H1 (cell line): ENCODE measurements at places on chromosomes 12 and 14. TPM values are rescaled to one million over a fixed set of nuclear protein-coding genes. Genes with fewer than 3 reads are reported as not detected.

DNA sequence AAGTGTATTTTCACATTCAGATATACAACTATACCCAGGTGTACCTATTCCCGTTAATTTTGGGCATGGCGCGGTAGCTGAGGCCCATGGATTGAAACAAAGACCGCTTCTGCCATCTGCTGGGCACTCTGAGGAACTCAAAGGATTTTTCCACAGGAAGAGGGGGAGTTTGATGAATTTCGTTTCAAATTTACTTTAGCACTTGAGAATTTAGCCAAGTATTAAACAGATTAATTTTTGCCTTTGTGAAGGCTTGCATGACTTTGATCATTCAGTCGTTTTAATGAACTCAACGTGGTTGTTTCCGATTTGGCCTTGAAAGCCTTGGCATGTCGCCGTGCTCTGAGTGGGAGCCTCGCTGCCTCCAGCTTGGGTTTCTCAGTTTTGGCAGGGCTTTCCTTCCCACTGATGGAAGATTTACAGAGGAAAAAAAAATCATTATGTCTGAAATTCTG, 153.2 kb upstream of the DDHD1 start:
- H3K4me1 ChIP-seq: no peaks in the 10 kb centered on the region
- H3K36me3 ChIP-seq: no peaks in the 10 kb centered on the region
- H3K4me3 ChIP-seq: no peak overlapping the region
- peak; percentile 7 for DNase-seq
- no peaks in the 10 kb centered on the region for H3K27me3 ChIP-seq

The SIX4 gene
- total RNA-seq: 37.7 and 38.9 TPM in 2 replicates

- H3K27me3 ChIP-seq: no peaks in the 10 kb centered on the region
- H3K36me3 ChIP-seq: no peaks in the 10 kb centered on the region
- no peak overlapping the region for H3K4me3 ChIP-seq
- no peak overlapping the region for H3K27ac ChIP-seq
- no peak for DNase-seq
- no peaks in the 10 kb centered on the region; the same call in 1 of the 2 replicates for H3K4me1 ChIP-seq
Measured at GRCh38 chr12:95709152-95709551, 81.4 kb downstream of the NTN4 start.

- no peak for DNase-seq
- no peak overlapping the region for H3K27ac ChIP-seq
- H3K4me1 ChIP-seq: no peaks in the 10 kb centered on the region
- H3K36me3 ChIP-seq: no peaks in the 10 kb centered on the region
- H3K4me3 ChIP-seq: no peak overlapping the region
- no peaks in the 10 kb centered on the region for H3K27me3 ChIP-seq
Measured at GRCh38 chr12:111010061-111010460, 89.7 kb upstream of the MYL2 start.

- H3K4me1 ChIP-seq: peaks cover 3% of the 10 kb centered on the region
- H3K36me3 ChIP-seq: no peaks in the 10 kb centered on the region
- H3K4me3 ChIP-seq: no peak overlapping the region
- H3K27ac ChIP-seq: no peak overlapping the region
- DNase-seq: no peak
Measured at GRCh38 chr12:24200010-24200409, 250.5 kb upstream of the SOX5 start.

GRCh38 chr12:93419388-93420034, 22.2 kb downstream of the UBE2N start:
- no peaks in the 10 kb centered on the region for H3K36me3 ChIP-seq
- no peak overlapping the region for H3K27ac ChIP-seq
- no peaks in the 10 kb centered on the region for H3K27me3 ChIP-seq
- H3K4me3 ChIP-seq: no peak overlapping the region

DNA sequence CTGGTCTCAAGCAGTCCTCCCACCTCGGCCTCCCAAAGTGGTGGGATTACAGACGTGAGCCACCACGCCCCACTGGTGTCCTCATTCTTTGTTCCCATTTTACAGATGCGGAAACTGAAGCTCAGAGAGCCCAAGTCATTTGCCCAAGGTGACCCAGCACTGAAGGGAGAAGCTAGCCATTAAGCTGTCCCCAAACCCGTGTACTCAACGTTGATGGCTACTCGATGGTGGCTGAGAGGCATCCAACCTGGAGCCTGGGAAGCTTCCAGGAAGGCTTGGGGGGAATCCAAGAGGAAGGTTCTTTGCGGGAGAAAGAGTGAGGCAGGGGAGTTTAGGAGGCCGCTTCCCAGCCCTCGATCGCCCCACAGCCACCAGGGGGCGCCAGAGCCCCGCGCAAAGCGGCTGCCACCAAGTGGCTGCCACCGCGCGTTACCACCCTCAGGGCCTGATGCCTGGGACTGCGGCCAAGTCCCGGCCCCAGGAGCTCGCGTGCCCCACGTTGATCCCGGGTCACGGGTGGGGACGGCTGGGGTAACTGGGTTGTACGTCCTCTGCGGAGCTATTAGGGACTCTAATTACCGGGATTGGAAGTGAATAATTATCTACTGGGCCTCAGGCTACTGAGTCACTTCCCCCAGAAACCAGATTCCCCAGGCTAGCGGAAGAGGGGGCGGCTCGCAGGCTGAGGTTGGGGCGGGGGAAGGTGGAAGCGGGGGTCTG, 8.8 kb upstream of the SH2B3 start:
- H3K4me3 ChIP-seq: no peak overlapping the region
- no peaks in the 10 kb centered on the region for H3K36me3 ChIP-seq
- H3K4me1 ChIP-seq: no peaks in the 10 kb centered on the region

- no peaks in the 10 kb centered on the region for H3K36me3 ChIP-seq
- H3K4me3 ChIP-seq: no peak overlapping the region
- DNase-seq: no peak
- no peaks in the 10 kb centered on the region for H3K4me1 ChIP-seq
- H3K27ac ChIP-seq: no peak overlapping the region
Measured at GRCh38 chr12:57040211-57040610, 9.7 kb downstream of the MYO1A start.

The FAM181A gene
- not detected in 2 replicates for total RNA-seq

The CIROP gene
- total RNA-seq: not detected in 2 replicates

DNA sequence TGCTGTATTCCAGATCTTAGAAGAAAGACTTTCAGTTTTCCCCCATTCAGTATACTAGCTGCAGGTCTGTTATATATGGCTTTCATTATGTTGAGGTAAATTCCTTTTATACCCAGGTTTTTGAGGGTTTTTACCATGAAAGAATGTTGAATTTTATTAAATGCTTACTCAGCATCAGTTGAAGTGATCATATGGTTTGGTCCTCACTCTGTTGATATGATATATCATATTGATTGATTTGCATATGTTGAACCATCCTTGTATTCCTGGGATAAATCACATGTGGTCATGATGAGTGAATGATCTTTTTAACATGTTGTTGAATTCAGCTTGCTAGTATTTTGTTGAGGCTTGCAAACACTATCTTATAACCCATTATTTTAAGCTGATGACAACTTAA, 96.7 kb downstream of the TRMT5 start:
- DNase-seq: no peak
- no peak overlapping the region for H3K4me3 ChIP-seq
- no peaks in the 10 kb centered on the region for H3K27me3 ChIP-seq
- H3K4me1 ChIP-seq: no peaks in the 10 kb centered on the region
- H3K36me3 ChIP-seq: peaks cover 3% of the 10 kb centered on the region; the same call in 1 of the 2 replicates

The LRRC10 gene
- not detected in 2 replicates for total RNA-seq

- no peak overlapping the region for H3K27ac ChIP-seq
- H3K27me3 ChIP-seq: no peaks in the 10 kb centered on the region
- H3K36me3 ChIP-seq: no peaks in the 10 kb centered on the region
- no peak for DNase-seq
- H3K4me3 ChIP-seq: no peak overlapping the region
- H3K4me1 ChIP-seq: no peaks in the 10 kb centered on the region
Measured at GRCh38 chr14:102164241-102164641, 24.5 kb downstream of the WDR20 start.

DNA sequence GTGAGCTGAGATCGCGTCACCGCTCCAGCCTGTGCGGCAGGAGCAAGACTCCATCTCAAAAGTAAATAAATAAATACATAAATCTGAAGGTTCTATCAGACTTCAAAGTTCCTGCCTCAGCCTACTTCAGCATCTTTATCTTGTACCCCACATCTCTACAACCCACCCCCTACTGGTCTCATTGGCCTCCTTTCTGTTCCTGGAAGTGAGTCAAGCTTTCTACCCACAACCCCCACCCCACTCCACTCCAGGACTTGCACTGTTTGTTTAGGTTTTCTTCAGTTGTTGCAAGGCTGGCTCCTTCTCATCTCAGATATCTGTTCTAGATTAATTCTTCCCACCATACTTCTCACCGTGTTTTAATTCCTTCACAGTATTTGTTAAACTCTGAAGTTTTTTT, 714 bp upstream of the PSMC6 start:
- peak overlapping the region; percentile 85; the same call in 1 of the 2 replicates for H3K4me3 ChIP-seq
- H3K36me3 ChIP-seq: no peaks in the 10 kb centered on the region; the same call in 1 of the 2 replicates
- no peak for DNase-seq
- no peaks in the 10 kb centered on the region for H3K4me1 ChIP-seq
- H3K27me3 ChIP-seq: no peaks in the 10 kb centered on the region

GRCh38 chr12:18752280-18752920, 14.5 kb downstream of the CAPZA3 start:
- H3K27ac ChIP-seq: peak overlapping the region; percentile 43; the same call in 1 of the 2 replicates
- no peak overlapping the region for H3K4me3 ChIP-seq
- no peak for DNase-seq
- no peaks in the 10 kb centered on the region for H3K27me3 ChIP-seq
- peaks cover 14% of the 10 kb centered on the region for H3K4me1 ChIP-seq

DNA sequence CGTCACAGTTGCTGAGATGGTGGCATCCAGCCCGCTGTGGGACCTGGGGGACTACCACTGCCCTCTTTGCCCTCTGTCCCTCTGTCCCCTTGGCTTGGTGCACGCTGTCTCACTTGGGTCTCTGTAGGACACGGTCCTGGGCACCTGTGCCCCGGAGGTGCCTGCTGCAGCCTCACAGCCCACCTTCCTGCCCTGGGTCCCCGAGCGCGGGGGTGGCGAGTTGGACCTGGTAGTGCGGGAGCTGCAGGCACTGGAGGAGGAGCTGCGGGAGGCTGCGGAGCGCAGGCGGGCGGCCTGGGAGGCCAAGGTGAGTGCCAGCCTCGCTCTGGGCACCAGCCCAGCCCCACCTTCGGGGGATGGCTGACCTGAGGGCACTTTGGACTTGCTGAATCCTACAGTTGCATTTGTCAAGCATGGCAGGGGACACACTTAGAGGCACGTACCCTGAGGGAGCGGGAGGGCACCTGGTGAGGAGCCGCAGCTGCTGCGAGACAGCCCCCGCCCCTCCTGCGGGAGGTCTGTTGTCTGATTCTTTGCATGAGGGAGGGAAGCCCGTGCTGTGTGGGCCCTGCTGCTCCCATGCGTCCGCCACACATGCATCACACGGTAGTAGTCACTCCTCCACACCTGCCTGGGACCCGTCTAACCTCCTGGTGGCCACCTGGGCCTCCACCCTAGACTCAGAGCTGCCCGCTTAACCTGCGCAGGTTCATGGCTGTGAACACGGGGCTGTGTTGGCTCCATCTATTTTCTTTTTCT, 6.8 kb downstream of the TEDC1 start:
- H3K27me3 ChIP-seq: no peaks in the 10 kb centered on the region
- no peak overlapping the region for H3K27ac ChIP-seq
- H3K4me3 ChIP-seq: no peak overlapping the region
- peaks cover 3% of the 10 kb centered on the region for H3K4me1 ChIP-seq

DNA sequence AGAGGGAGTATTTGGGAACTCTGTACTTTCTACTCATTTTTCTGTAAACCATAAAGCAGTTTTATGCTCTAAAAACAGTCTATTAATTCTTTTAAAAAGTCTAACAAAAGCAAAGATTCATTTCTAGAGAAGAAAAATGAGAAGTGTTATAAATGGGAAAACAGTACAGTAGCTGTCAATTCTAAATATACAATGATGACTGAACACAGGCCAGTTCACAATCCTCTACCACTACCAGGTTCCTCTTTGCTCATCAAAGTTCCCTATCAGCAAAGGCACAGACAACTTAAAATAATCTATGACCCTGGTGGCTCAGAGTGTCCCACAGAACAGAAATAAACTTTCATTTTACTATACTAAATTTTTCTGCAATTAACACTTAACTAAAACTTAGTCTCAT, 12.5 kb downstream of the NAA25 start:
- H3K36me3 ChIP-seq: peaks cover 16% of the 10 kb centered on the region; the same call in 1 of the 2 replicates
- H3K27me3 ChIP-seq: no peaks in the 10 kb centered on the region
- H3K4me1 ChIP-seq: no peaks in the 10 kb centered on the region

The EPYC gene
- total RNA-seq: not detected in 2 replicates

- no peaks in the 10 kb centered on the region for H3K27me3 ChIP-seq
- H3K4me1 ChIP-seq: no peaks in the 10 kb centered on the region
- H3K36me3 ChIP-seq: no peaks in the 10 kb centered on the region
Measured at GRCh38 chr12:127389923-127390322, 877.0 kb upstream of the TMEM132C start.

GRCh38 chr14:22614240-22614799, 16.2 kb downstream of the ABHD4 start:
- H3K27me3 ChIP-seq: no peaks in the 10 kb centered on the region
- no peak overlapping the region for H3K4me3 ChIP-seq
- H3K27ac ChIP-seq: no peak overlapping the region
- H3K4me1 ChIP-seq: no peaks in the 10 kb centered on the region; the same call in 1 of the 2 replicates

The SLC2A3 gene
- total RNA-seq: 664 and 688 TPM in 2 replicates

DNA sequence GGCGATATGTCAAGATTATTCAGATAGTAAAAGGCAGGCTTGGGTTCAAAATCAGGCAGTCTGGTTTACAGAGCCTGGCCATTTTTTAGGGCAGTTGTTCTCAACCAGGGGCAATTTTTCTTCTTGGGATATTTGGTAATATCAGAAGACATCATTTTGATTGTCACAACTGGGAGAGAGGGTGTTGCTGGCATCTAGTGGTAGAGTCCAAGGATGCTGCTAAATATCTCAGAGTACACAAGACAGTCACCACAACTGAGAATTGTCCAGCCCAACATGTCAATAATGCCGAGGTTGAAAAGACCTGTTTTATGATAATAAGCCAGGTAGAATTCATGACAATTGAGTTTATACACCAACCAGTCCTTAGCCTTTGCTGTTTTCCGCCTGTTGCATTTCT, 733.9 kb downstream of the NRXN3 start:
- H3K27ac ChIP-seq: no peak overlapping the region
- H3K36me3 ChIP-seq: no peaks in the 10 kb centered on the region
- DNase-seq: no peak
- no peak overlapping the region for H3K4me3 ChIP-seq
- H3K27me3 ChIP-seq: no peaks in the 10 kb centered on the region

- H3K27me3 ChIP-seq: no peaks in the 10 kb centered on the region
- H3K4me3 ChIP-seq: no peak overlapping the region
- peak; percentile 77 for DNase-seq
- H3K27ac ChIP-seq: no peak overlapping the region
- no peaks in the 10 kb centered on the region for H3K36me3 ChIP-seq
- H3K4me1 ChIP-seq: peaks cover 4% of the 10 kb centered on the region; the same call in 1 of the 2 replicates
Measured at GRCh38 chr12:69639400-69640016, 28.8 kb upstream of the LRRC10 start.

- no peak for DNase-seq
- no peaks in the 10 kb centered on the region for H3K36me3 ChIP-seq
- no peak overlapping the region for H3K27ac ChIP-seq
- no peak overlapping the region for H3K4me3 ChIP-seq
Measured at GRCh38 chr12:111011999-111012600, 91.7 kb upstream of the MYL2 start.
